Mesendoderm (in vitro differentiated cells): ENCODE measurements at places on chromosomes 6 and 20.

- no peak for DNase-seq
Observed at GRCh38 chr6:139295901-139296300, 4.1 kb upstream of the TXLNB start.

GRCh38 chr6:46284475-46284874, 113.7 kb upstream of the ENPP5 start:
- no peak for DNase-seq

GRCh38 chr20:3901706-3902440, 12.7 kb downstream of the PANK2 start:
- DNase-seq, result no peak

- no peak for DNase-seq
Observed at GRCh38 chr6:23523771-23524170, 602.2 kb upstream of the NRSN1 start.

DNA sequence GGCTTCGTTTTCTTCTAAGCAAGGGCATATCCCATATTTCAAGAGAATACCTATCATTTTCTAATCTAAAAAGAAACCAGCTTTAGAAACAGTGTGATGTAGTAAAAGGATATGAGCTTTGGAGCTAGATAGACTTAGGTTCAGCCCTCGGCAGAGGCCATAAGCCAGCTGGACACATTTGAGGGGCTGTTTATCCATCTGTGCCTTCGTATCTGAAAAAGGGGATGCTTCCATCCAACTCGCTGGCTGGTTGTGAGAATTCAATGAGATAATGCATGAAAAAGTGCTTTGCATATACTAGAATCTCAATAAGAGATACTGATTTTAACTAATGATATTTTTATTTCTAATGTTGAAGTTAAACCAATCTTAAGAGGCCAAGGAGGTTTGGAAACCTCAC, 58.0 kb downstream of the PRL start:
- no peak for DNase-seq
